ENCODE measurements at places on chromosomes 5 and 9.

GRCh38 chr9:130883479-130883878 lies 13.1 kb downstream of the QRFP start:
- no peak for DNase-seq

DNA sequence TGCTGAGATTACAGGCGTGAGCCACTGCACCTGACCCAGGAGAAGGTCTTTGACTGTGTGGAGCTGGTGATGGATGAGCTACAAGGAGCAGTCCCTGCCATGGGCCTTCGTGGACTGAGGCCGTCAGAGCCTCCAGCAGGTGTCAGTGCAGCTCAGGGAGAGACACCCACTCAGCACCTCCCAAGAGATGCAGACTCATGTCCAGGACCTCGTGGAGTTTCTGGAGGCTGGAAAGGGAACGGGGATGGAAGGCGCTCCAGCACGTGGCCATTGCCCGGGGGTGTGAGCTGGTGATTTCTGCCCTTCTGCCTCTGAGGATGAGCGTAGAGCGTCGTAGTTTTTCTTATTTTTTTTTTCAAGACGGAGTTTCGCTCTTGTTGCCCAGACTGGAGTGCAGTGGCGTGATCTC lies 9.5 kb downstream of the TOR4A start:
- DNase-seq: no peak

- DNase-seq: no peak
These were observed 152.3 kb downstream of the TSSK1B start for GRCh38 chr5:113282472-113282871.

DNA sequence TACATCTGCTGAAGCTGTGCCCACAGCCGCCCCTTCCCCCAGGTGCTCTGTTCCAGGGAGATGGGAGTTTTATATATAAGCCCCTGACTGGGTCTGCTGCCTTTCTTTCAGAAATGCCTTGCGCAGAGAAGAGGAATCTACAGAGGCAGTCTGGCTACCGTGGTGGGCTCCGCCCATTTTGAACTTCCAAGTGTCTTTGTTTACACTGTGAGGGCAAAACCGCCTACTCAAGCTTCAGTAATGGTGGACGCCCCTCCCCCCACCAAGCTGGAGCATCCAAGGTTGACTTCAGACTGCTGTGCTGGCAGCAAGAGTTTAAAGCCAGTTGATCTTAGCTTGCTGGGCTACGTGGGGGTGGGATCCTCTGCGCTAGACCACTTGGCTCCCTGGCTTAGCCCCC lies 41.3 kb downstream of the RANBP17 start:
- no peak for DNase-seq

- no peak for DNase-seq
These were observed 421.5 kb upstream of the DAP start for GRCh38 chr5:11182441-11183080.

DNA sequence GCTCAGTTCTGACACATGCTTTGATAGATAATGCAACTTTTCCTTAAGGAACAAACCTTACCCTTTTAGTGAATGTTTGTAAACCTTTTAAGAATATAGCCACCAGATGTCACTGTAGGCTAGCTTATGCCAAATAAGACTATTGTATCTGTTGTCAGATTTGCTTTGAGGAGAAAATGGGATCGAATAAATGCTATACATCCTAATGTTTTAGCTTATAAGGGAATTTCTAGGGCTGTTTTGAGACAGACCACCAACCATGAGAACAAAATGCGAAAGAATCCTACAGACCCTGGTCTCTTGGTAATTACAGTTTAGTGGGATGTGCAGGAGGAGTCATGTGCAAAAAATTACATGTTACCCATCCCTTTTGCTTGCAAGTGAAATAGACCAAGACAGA lies 127.6 kb upstream of the NMUR2 start:
- DNase-seq: no peak

- no peak for DNase-seq
These were observed 110.5 kb upstream of the CD180 start for GRCh38 chr5:67306965-67307607.

DNA sequence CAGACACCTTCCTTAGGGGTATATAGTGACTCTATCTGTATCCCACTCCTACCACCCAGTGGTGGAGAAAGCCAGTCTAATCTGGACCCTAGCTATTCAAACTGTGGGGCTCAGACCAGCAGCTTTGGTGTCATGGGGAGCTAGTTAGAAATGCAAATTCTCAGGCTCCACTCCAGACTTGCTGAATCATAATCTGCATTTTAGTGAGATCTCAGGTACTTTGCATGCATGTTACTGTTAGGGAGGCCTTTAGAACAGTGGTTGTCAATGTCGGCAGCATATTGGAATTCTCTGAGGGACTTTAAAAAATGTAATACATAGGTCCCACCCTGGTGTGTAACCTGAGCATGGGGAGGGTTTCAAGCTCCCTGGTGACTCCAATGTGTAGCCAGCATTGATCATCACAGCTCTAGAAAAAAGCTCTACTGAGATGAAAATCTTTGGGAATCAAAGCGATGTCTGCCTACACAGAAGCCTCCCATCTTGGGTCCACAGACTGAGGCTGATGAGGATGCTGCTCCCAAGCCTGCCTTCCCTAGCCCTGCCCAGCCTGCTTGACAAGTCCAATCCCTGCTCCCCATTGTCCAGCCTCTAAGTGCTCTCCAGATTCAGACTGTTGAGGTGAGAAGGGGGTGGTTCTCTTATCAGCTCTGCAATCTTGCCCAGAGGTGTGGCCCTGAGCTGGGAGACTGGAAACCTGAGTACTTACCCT lies 11.9 kb upstream of the GM2A start:
- no peak for DNase-seq
